ENCODE measurements at places on chromosomes 12 and 14.
A peak's percentile ranks its signal among the peaks of the same experiment; 100 is the strongest.

GRCh38 chr14:40393143-40393542 lies 960.9 kb upstream of the FBXO33 start:
- no peak for DNase-seq

GRCh38 chr14:54166049-54166950 lies 209.7 kb upstream of the BMP4 start:
- DNase-seq = no peak

DNA sequence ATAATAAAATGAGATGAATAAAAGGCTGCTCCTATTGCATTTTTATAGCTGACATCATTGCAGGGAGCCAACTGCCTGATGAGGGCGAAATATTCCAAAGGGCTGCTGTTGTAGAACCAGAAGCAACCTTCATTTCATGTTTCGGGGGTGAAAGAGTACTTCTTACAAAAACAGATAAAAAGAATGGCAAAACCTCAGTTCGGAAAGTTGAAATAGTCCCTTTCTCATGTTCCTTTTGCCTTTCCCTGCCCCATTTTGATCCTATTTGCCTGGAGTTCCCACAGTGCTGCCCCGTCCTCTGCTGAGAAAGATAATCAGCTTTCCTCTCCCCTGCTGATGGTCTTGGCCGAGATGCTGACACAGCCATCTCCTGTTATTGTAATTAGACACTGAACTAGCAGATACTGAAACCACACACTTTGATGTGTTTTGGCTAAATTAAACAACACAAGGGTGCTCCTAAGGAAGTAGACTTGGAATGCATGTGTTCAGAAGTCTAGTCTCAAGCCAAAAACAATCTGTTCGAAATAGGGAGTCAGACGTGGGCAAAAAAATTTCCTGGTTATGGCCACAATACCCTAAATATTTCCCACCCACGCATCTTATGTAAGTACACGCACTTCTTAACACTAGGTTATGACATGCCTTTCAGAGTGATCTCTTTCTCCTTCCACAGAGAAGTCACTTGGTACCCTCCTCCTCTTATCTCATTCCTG lies 117.2 kb downstream of the PPM1H start:
- DNase-seq = no peak

- DNase-seq = no peak
Observed at GRCh38 chr14:32648434-32648833, 290.2 kb upstream of the NPAS3 start.

DNA sequence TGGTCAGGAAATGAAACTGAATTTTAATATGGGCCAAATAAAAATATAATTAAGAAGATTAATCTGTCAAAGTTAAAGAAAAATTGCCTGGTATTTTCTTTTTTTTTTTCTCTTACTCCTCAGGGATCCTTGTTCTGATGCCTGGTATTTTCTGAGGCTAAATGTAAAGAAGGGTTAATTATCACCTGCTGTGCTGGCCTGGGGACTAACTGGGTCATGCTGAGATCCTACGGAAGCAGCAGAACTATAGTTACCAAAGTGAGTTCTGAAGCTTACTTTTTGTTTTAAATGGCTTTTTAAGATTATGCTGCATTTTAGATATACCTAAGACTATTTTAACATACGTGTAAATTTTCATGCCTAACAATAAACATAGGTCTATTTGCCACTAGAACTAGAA lies 23.3 kb downstream of the ZC2HC1C start:
- DNase-seq = no peak

DNA sequence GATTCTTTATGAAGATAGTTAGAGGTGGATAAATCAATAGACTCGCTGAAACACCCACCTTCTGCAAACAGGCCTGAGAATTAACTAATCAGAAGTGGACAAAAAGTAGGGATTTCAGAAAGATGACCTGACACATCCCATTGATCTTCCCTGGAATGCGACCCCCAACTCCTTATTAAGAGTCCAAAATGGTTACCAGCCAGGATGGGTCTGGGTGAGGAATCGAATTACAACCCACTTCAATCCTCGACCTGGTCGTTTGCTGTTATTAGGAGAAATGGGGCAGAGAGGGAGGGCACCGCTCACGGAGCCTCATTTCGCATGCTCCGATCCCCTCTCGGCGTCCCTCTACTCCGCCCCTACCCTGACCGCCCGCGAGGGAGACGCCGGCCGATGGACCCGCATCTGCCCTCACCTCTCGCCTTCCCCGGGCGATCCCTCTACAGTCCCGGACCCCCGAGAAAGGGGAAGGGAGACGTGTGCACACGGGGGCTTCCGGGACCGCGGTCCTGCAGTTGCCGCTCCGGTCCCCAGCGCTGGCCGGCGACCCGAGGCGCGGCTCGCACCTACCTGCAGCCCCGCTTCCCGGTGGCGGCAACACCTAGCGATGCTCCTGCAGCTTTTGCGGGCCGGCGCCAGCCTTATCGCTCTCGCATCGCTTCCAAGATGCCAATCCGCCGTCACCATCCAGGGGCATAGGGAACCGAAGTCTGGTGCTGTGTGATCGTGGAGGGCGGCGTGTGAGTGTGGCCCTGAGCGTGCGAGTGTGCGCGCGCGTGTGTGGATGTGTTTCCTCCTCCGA lies 69.3 kb upstream of the USP15 start:
- peak; percentile 47 for DNase-seq

DNA sequence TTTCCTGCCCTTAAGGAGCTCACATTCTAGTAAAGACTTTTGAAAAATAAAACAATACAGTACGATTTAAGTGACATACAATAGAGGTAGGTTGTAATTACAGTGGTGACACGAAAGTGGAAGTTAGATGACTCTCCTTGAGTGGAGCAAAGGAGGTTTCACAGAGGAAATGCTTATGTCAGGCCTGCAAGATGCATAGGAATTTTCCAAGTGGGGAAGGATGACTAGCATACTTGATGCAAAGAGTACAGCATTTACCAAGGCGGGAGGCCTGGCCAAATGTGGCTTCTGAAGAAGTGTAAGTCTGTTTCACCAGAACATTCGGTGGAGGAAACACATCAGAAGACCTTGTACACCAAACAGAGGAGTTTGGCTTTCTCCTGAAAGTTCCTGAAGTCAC lies 55.2 kb downstream of the ERO1A start:
- no peak for DNase-seq

DNA sequence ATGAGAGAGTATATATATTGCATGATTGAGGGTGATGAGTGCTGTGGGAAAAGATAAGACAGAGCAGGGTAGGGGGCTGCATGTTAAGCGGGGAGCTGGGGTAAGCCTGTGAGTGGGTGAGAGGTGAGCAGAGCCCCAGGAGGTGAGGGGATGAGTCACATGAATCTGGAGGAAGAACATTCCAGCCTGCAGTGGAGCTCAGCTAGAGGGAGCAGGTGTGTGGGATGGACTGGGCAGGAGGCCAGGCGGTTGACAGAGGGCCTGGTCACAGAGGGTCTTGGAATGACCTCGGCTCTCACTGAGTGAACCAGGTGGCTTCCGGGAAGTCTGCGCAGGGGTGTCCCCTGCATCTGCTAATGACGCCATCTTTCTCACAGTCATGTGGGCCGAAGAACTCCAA lies 44.4 kb downstream of the GIT2 start:
- DNase-seq = no peak

DNA sequence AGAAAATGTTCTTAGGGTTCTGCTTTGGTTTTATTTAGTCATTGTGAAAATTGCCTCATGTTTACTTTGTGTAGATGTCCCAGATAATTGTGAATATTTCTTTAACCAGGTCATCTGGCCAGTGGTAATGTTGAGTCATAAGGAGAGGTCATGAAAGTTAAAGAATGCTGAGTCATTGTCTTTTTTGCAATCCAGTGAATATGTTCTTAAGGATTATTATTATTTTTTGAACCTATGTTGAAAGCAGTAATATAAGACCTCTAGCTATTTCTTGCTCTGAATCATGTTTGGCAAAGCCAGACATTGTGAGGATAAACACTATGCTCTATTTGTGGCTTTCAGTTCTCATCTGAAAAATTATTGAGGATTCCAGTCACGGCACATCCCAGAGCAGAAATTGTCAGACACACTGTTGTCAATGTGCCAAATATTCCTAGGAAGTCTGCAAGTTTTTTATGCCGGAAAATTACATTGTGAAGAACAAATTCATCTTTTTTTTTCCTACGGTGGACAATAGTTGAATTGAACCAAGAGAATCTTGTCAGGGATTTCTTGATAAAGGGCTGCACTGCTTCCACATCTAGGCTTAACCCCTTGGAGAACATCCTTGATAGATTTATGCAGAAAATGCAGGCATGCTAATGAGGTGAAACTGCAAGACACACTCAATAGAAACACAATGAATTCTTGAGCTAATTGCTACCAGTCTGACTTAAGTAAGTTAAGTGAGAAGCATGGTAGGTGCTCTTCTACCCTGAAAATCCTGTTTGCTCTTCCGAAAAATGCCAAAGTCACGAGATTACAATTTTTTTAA lies 369.6 kb downstream of the ATP23 start:
- no peak for DNase-seq

DNA sequence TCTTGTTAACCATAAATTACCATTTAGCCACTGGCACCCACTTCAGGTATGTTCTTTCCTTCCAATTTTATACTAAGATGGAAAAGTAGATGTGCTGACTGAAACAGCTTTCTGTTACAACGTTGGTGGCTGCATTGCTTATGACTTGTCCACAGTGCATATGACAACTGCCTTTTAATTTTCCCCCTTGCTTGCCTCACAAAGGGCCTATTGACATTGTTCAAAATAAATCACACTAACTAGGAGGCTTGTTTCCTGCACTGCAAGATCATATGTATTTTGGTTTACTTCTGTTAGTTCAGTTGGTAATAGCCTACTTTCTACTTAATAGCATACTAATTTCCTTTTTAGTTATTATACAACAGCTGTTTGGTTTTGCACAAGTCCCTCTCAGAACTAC lies 55.4 kb downstream of the SCAF11 start:
- DNase-seq = no peak

DNA sequence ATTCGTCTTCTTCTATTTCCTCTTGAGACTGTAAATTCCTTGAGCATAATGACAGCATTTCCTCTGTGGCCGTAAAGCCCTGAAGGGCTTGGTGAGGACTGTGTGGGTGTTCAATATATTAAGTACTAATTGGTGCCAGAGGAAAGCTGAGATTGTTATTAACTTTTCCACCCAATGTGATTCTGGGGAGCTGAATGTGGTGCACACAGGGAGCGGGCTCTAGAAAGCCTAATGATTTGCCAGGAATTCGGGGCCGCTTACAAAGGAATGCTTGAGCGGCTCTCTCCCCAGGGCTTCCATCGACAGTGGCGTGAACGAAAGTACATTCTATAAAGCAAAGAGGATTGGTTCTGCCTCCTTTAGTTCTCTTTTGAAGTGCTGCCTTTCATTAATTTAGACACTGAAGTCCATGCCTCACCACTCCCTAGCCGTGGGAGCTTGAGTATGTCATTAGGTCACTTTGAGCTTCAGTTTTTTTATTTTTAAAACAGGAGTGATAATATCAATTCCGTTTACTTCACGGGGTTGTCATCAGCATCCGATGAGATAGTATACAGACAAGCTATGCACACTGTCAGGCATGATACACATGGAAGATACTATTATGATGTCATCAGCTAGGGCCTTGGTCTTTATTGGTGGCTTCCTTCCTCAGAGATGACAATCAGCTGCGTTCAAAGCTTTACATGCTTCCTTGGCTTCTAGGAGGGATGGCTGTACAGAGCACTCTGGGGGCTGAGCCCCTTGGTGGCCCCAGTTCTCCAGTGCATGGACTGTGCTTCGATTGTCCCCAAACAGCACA lies 11.0 kb upstream of the GSG1 start:
- no peak for DNase-seq

- peak; percentile 99 for DNase-seq
Observed at GRCh38 chr14:93332853-93333630, at the start of gene BTBD7. Gene BTBD7 (minus strand): TSS chr14:93333036. CDS start chr14:93296051, 36,985 bp downstream.

DNA sequence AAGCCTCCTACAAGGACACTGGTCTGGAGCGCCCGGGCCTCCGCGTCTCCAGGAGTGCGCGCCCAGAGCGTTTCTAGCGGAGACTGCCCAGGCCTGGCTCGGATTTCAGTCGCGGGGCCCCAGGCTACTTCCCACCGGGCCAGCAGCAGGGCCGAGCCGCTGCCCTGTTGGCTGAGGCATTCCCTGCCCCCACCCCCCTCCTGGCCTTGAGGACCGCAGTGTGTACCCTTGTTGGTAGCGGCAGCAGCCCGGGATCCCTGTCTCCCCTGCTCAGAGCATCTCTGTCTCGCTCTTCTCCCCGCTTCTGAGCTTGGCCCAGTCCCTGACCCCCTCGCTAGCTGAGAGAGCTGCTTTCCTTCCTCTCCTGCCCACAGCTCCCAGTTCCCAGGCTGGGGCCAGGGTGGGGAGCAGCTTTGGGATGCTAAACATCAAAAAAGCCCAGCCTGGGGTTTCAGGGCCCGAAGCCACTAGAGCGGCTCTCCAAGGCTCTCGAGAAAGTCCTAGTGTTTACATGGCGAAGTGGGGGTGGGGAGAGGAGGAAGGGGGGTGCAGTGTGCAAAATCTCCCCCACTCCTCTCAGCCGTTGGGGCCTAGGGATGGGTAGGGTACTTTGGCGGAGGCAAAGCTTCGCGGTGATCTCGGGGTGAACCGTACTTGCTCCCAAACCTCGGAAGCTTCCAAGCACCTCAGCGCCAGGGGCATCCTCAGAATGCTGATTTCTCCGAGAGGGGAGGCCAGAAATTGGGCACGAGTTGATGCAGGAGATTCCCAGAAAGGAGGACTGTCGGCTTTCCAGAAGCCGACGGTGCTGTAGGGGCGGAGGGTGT lies 6.4 kb downstream of the NKX2-1 start:
- DNase-seq = peak; percentile 30

DNA sequence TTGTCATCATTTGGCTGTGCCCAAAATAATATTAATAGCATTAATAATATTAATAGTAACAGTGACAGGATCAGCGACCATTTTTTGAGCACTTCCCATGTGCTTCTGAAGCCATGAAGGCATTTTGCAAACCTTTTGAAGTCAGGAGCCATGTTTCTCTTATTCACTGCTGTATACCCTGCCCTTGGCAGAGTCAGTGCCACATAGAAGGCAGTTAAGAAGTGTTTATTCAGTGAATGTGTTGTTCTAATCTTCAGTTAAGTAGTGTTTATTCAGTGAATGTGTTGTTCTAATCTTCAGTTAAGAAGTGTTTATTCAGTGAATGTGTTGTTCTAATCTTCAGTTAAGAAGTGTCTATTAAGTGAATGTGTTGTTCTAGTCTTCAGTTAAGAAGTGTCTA lies 319.7 kb upstream of the NAV3 start:
- no peak for DNase-seq

- DNase-seq = no peak
Observed at GRCh38 chr14:54597795-54598443, 31.0 kb downstream of the SAMD4A start.

GRCh38 chr12:6987956-6988553 lies 17.3 kb downstream of the EMG1 start:
- no peak for DNase-seq

DNA sequence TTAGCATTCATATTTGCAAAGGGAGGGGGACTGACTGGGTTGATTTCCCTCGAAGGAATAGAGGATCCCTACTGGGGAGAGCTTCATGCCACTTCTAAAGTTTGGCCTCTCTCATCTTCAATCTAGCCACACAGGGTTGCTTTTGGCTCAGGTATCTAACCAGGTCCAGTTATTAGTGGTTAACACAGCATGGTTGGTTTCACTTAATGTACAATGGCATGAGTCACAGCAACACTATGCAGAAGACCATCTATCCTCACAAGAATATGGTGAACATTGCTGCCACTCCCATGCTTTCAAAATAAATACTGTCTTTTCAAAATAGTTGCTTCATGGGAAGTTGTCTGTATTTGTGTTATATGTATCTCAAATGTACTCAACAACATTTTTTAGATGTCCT lies 6.6 kb upstream of the RAB3IP start:
- DNase-seq = no peak
